AG08395 (cell line): ENCODE measurements at places on chromosomes 3 and 15.

- DNase-seq, result peak; percentile 81
Measured at GRCh38 chr3:127652246-127652995, 20.3 kb upstream of the ABTB1 start.

DNA sequence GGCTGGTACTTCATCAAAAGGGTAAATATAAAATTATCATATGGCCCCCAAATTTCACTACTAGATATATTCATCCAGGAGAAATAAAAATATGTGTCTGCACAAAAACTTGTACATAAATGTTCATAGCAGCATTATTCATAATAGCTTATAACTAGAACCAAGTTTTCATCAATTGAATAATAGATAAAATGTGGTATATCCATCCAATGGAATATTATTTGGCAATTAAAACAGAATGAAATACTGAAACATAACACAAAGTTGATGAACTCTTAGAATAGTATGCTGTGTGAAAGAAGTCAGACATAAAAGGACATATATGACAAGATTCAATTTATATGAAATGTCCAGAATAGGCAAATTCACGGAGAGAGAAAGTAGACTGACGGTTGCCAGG, 389.3 kb upstream of the ADAMTS9 start:
- no peak for DNase-seq

- no peak for DNase-seq
Measured at GRCh38 chr15:88634449-88634848, 4.4 kb upstream of the ISG20 start.

DNA sequence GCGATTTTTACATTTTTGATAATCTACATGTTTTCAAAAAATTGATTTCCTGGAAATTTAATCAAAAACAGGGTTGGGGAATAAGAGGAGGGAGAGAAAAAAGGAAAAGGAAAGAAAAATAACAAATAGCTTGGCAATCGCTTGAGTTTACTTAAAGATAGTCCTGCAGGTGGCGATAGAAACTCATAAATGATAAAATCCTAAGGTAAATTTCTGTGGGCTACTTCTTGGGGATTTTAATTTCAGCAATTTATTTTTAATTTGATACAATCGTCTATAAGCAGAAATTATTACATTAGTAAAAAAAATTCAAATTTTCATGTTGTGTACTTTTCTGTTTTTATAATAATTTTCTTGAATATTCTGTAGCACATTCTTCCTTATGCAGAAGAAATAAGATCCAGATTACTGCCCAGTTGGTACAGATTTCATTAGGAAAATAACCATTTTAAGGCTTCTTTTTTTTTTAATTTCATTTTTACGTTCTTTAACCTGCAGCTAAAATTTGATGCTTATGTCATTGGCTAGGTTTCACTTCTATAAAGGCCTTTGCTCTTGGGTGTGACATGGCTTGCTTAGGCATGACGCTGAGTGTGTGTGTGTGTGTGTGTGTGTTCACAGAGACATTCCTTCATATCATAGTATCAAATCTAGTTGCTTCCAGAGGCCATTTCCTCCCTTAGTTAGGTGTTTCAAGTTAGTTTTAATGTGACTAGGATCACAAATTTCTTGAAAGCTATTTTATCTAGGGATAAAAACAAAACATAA, 181.8 kb downstream of the MCTP2 start:
- DNase-seq, result no peak

GRCh38 chr15:34786206-34786605, 9.1 kb downstream of the ACTC1 start:
- DNase-seq, result no peak

- DNase-seq, result no peak
Measured at GRCh38 chr3:152060701-152061100, 187.3 kb downstream of the SUCNR1 start.

- DNase-seq, result no peak
Measured at GRCh38 chr3:62602987-62603386, 229.6 kb upstream of the FEZF2 start.

DNA sequence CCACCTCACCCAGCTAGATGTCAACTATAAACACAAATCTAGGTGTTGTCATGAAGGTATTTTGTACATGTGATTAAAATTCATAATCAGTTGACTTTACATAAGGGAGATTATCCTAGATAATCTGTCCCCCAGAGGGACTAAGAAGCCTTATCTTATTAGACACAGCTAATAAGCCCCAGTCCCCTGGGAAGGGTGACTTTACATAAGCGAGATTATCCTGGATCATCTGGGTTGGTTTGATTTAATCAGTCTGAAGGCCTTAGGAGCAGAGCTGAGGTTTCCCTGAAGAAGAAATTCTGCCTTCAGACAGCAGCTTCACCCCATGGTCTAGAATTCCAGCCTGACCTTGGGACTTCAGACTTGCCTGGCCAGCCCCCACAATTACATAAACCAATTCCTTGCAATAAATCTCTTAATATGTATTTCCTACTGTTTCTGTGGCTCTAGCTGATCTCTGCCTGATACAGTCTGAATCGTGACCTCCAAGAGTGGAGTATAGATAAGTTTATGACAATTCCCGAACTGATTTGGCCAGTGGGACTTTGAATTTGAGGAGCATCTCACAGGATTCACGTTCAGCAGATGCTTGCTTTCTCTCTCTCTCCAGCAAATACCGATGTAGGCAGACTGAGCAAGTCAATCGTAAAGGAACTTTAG, 66.5 kb downstream of the MRPL46 start:
- DNase-seq, result no peak

GRCh38 chr3:42982645-42983412, 3.7 kb downstream of the GASK1A start:
- no peak for DNase-seq

DNA sequence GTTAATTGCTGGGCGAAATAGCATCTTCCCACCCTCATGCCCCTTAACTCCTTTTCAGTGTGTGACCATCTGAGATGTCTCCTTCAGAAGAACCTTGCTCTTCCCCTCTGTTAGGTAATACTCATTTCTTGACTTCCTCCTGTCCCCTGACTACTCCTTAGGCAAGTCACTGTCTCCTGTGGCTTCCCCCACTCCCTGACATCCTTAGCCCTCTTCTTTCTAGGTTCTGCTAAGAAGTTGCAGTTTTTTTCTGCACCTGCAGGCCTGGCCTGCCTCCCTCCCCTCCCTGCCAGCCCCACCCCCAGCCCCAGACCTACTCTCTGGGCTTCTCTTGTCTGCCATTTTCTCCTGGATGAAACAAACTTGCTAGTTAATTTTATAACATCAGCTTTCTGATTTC, 15.2 kb upstream of the EID1 start:
- no peak for DNase-seq

- no peak for DNase-seq
Measured at GRCh38 chr15:75835990-75836958, 7.0 kb upstream of the UBE2Q2 start.

GRCh38 chr3:190119461-190120268, 1.0 kb downstream of the P3H2 start:
- no peak for DNase-seq

DNA sequence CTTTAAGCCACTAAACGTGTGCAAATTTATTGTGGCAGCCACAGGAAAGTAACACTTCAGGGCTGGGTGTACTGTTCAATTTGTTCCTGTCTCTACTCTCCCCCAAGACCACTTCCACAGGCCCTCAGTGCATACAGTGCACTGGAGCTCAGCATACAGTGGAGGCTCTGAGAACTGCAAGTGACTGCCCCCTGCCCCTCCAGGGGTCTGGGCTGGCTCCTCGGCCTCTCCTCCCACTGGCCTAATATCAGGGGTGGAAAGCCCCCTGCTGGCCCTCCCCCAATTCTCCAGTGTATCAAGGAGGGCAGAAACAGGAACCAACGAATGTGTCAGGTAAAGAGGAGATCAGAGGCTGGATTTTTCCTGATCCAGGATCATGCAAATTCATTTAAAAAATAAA, 19.9 kb upstream of the HEG1 start:
- no peak for DNase-seq

- peak; percentile 91 for DNase-seq
Measured at GRCh38 chr3:161171113-161171512, 50.0 kb upstream of the NMD3 start.

- no peak for DNase-seq
Measured at GRCh38 chr15:60510006-60510405, 31.1 kb upstream of the ICE2 start.

DNA sequence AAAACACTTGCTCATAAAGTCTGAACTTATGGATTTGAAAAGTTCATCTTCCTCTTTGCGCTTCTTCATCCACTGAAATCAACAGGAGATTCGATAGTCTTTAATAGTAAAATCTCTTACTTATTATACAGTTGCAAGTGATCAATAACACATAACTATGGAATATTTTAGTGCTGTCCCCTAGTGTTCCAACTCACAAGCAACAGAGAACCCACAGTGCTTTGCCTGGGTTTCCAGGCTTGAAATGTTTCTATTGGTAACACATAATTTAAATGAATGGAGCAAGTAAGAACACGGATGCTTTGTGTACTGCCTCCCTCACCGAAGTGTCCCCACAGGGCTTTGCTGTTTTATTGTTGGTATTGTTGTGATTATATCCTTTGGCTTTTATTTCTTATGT, 93.5 kb downstream of the WDR72 start:
- DNase-seq, result no peak

DNA sequence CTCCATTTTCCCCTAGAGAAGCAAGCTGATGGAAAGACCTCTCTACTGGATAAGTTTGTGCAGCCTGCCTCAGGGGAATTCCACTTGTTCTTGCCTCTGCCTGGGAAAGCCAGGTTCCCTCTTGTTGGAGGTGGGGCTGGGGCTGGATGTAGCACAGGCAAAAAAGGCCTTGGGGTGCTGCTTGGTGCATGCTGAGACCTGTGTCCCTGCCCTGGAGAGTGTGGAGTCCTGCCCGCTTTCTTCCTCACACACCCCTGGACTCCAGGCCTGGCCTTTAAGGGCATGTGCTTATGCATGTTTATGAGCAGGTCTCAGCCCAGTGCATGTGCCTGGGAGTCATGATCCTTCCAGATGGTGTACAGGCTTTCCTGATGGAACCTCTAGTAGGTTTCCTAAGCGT, 23.5 kb upstream of the JMJD7 start:
- DNase-seq, result no peak

- peak; percentile 21 for DNase-seq
Measured at GRCh38 chr3:15520185-15520584, 1.3 kb downstream of the COLQ start.

- no peak for DNase-seq
Measured at GRCh38 chr3:196499807-196500524, 3.6 kb downstream of the RNF168 start.

DNA sequence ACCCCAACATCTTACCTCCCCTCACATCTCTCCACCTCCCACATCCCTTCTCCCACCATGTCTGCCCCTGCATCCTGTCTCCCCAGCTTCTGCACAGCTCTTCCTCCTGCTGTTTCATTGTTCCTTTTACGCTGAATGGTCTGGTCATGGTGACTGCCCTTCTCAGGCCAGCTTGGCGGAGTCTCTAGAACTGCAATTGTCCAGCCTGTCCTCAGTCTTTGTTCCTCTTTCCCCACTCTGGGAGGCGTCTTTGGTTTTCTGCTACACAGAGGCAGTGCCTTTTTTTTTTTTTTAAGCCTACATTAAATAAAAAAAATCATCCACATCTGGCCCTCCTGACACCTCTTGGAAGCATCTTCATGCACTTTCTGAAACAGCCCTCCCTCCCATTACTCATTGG, 49.1 kb upstream of the SEC22A start:
- DNase-seq, result no peak

DNA sequence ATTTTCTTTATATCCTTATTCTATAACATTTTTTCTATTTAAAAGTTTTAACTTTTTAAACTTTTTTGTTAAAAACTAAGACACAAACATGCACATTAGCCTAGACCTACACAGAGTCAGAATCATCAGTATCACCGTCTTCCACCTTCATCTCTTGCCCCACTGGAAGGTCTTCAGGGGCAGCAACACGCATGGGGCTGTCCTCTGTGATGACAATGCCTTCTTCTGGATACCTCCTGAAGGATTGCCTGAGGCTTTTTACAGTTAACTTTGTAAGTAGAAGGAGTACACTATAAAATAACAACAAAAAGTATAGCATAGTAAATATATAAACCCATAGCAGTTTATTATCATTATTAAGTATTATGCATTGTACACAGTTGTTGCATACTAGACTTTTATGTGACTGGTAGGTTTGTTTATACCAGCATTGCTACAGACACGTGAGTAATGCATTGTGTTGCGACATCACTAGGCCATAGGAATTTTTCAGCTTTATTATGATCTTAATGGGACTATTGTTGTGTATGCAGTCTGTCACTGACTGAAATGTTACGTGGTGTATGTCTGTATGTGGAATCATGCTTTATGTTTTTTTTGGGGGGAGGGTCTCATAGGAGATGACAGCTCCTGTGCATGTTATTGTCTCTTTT, 18.2 kb downstream of the ATP1B3 start:
- DNase-seq, result peak; percentile 48

DNA sequence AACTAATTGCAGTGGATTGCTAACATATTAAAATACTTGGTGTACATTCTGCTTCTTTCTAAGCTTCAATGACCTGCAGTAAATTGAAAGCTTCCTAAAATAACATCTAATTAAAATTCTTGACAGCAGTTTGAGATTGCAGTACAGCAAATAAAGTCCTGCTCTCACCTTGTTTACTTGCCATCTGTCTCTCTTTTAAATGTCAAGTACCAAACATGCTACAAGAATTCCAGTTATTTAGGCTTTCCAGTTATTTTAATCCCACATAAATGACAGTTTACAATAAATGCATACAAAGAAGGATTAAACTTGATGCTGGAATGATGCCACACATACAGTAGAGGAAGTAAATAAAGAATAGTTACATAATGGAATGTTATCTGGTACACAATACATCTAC, 33.2 kb downstream of the CBLB start:
- DNase-seq, result no peak

GRCh38 chr3:50089609-50089945, 858 bp downstream of the RBM5 start:
- DNase-seq, result peak; percentile 39

DNA sequence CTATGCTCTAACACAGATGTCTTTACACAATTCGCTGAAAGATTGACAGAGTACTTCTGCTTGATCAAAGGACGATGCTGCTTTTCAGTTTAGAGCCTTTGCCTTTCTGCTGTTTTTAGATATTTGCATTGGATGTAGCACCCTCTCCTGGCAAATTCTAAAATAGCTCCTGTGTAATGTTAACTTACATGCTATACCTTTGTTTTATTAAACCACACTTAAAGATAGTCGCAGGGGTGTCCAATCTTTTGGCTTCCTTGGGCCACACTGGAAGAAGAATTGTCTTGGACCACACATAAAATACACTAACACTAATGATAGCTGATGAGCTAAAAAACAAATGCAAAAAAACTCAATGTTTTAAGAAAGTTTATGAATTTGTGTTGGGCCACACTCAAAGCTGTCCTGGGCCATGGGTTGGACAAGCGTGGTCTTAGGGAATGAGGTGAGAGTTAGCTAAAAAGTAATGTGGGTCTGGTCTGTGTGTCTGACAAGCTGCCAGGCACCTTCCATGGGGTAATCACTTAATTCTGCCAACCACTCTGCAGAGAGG, 62.9 kb downstream of the ATG7 start:
- DNase-seq, result peak; percentile 68
